ENCODE measurements at places on chromosomes 12 and 14. TPM values are rescaled to one million over a fixed set of nuclear protein-coding genes. Genes with fewer than 3 reads are reported as not detected.

KRT82 gene
- total RNA-seq, result not detected

CMA1 gene
- not detected for total RNA-seq

TCL1B gene
- not detected for total RNA-seq

EPYC gene
- not detected for total RNA-seq

CRY1 gene
- total RNA-seq, result 36.5 TPM

SLC35F4 gene
- not detected for total RNA-seq

CYP27B1 gene
- total RNA-seq, result 1.3 TPM

KRT74 gene
- not detected for total RNA-seq

MANSC1 gene
- total RNA-seq, result 2.6 TPM

DHRS2 gene
- total RNA-seq, result not detected

CLEC1B gene
- total RNA-seq, result 1.2 TPM

CBLN3 gene
- 2.3 TPM for total RNA-seq

GALNT4 gene
- 4.0 TPM for total RNA-seq

SART3 gene
- total RNA-seq, result 75.9 TPM

GRIN2B gene
- 0.04 TPM for total RNA-seq

KCNC2 gene
- total RNA-seq, result not detected

ARID4A gene
- 7.6 TPM for total RNA-seq

PPP1R1A gene
- total RNA-seq, result 138 TPM

INSM2 gene
- total RNA-seq, result not detected

CD4 gene
- total RNA-seq, result 3.1 TPM

TPH2 gene
- total RNA-seq, result not detected

RNFT2 gene
- 17.5 TPM for total RNA-seq

TMEM179 gene
- 3.6 TPM for total RNA-seq

OASL gene
- total RNA-seq, result not detected

ACRBP gene
- total RNA-seq, result 0.99 TPM

ZNF891 gene
- total RNA-seq, result 2.7 TPM

AMIGO2 gene
- total RNA-seq, result 1.1 TPM

KRT86 gene
- 0.14 TPM for total RNA-seq
